ENCODE measurements at places on chromosomes 3 and 15.

- DNase-seq = no peak
Observed at GRCh38 chr15:70777170-70777926, 14.0 kb upstream of the UACA start.

- DNase-seq = no peak
Observed at GRCh38 chr3:126974756-126975155, 8.2 kb upstream of the PLXNA1 start.

- DNase-seq = no peak
Observed at GRCh38 chr15:101308604-101309435, 13.8 kb upstream of the SNRPA1 start.

DNA sequence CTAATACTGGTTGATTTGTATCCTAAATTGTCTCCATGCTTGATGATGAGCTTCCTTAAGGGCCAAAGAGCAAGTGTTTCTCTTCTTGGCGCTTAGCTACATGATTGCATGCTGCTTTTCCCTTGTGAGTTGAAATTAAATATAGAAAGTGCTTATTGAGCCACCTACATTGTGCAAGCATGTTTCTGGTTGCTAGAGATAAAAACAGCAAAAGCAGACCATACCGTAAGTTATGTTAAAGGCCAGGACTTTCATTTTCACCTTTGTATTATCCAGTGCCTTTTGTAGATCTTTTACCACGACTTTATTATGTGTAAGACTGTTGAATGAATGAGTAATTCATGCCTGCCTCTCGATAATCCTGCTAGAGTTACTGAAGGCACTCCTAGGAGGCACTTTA lies 41.9 kb upstream of the CCNB2 start:
- DNase-seq = no peak

- DNase-seq = no peak
Observed at GRCh38 chr15:89448825-89449224, 47.6 kb downstream of the RHCG start.

- DNase-seq = no peak
Observed at GRCh38 chr3:84601303-84601702, 357.5 kb upstream of the CADM2 start.

DNA sequence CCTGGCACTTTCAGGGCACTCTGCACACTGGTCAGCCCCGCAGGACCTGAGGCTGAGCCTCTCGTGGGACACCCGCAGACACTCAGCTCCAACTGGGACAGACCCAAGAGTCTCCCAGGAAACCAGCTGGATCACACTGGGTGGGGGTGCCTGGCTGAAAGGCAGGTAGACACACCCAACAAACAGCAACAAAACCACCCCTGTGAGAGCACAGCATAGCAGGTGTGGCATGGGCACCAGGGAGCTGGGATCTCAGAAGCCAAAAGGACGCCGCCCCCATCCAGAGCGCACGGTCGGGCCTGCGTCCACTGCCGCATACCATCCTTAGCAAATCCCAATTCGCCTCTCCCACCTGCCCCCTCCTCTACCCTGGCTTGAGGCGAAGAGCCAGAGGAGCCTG lies 154.2 kb upstream of the LINGO1 start:
- DNase-seq = no peak

GRCh38 chr3:155233213-155233612 lies 60.3 kb downstream of the STRIT1 start:
- DNase-seq = peak; percentile 55

DNA sequence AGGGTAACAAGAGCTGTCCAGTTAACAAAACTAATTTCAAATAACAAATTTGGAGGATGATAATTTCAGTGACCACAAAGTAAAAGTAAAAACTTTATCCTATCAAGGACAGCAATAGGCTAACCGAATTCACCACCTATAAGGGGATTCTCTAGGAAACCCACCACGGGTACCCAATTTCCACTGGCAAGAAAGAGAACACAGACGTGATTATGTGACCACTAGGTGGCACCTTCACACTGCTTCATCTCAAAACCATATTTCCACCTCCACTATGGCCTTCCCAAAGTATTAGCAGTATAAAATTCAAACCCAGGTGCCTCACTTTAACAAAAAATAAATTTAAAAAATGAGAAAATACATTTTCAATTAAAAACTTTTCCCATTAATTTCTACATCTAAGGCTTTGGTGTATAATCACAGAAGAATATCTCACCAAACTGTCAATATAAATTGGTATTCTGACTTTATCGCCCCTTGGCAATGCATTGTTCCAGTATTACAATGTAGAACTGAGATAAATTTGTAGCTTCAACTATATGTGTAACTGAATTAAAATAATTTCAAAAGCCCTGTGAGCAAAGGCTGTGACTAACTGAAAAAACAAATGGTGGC lies 96.5 kb downstream of the FSIP1 start:
- DNase-seq = no peak

GRCh38 chr15:36807134-36807764 lies 227.8 kb downstream of the CDIN1 start:
- DNase-seq = no peak

- DNase-seq = no peak
Observed at GRCh38 chr15:81819924-81820635, 225.7 kb downstream of the MEX3B start.
